Stimulated activated CD4-positive, alpha-beta T cell treated with anti-CD3 and anti-CD28 coated beads, Interleukin-2, amount 100 ng/mL, for 24 hours (primary cell): ENCODE measurements at places on chromosomes 4 and X.
A peak's percentile ranks its signal among the peaks of the same experiment; 100 is the strongest.

GRCh38 chr4:176443117-176443516, 123.4 kb downstream of the SPCS3 start:
- DNase-seq, result no peak

DNA sequence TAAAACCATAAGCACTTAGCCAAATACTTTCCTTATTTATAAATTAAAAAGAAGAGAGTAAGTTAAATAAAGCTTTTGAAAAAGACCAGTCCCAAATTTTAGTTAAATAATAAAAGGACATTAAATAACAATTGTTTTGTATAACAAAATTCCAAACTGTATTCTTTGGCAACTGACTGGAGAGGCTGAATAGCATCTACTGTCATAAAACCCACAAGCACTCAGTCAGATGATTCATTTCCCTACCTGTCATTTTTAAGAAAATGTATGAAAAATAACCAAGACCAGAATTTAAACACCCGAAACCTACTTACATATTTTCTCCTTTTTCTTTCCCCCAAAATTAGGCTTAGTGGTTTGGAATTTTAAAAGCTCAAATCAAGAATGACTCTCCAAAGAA, 32.5 kb upstream of the SMIM10L2A start:
- DNase-seq, result no peak

- DNase-seq, result no peak
Observed at GRCh38 chr4:80035336-80035735, 37.7 kb downstream of the ANTXR2 start.

- DNase-seq, result no peak
Observed at GRCh38 chrX:3046253-3047240, 5.3 kb downstream of the ARSF start.

DNA sequence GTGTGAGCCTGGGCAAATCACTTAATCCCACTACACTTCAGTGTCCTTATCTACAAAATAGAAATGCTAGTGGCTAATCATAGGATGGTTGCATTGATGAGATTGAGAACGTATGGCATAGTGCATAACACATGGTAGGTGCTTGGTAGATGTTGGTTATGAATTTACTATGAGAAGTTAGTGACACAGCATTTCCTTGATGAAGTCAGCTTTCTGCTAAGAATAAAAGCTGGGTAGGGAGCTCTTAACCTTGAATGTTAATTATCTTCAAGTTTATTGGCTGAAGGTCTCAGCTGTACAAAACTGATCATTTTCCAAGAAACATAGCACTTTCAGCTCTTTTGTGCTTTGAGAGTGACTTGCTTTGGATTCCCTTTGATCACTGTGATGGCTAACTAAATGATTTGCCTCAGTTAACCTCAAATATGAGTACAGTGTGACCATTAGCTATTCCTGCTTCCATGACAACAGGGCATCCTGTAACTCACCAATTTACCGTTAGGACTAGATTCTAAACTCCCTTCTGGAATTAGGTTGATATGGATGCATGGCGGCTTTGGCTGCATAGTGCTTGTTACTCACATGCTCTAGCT, 17.8 kb downstream of the PDK3 start:
- DNase-seq, result no peak

DNA sequence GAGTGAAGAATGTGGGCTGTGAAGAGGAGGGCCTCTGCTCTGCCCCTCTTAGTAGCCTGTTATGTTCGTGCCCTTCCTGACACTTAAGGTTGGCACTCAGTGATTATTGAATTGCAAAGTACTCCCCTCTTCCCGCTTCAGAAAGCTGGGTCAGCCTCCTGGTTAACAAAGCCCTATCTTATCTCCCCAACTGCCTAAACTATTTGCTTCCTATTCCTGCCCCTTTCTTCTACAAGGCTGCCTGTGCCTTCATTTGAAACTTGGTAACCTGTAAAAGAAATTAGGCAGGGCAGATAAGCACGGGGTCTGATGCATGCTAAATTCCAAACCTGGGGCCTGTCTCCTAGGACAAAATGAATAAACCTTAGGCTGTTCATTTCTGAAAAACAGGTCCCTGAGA, 23.1 kb upstream of the TMEM150C start:
- DNase-seq, result no peak

DNA sequence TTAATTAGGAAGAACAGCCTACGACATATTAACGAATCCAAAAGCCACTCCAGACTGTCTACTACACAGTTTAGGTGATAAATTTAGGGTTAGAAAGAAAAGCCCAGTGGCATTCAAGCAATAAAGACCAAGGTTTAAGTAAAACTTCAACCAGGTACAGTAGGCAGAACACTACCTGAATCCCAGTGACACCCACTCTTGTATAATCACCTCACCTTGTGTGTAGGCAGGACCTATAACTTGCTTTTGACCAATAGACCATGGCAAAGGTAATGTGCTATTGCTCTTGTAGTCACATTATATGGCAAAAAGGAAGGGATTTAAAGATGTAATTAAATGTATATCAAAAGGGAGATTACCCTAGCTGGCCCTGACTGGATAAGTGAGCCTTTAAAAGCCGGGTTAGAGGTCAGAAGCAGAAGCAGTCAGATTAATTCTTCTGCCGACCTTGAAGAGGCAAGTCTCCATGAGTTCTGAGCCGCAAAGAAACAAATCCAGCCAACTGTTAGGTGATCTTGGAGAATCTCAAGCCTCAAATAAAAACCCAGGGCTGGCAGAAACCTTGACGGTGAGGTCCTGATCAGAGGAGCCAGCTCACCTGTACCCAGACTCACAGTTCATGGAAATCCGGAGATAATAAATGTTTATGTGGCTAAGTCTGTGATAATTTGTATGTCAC, 8.8 kb downstream of the FSTL5 start:
- DNase-seq, result no peak

DNA sequence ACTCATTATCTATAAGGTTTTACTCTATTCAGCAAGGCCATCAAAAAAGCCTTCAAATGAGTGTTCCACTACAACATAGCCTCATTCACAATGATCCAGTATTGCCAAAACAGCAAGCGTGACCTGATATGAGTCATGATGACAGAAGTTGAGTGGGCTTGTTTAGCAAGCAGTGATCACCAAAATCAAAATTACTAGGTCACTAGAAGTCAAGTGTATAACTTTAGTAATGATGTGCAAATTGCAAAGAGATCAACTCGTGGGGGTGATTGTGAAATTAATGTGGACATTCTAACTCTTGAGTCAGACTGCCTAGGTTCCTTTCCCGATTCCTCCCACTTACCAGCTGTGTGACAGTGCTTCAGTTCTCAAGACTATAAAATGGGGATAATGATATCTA, 124.5 kb downstream of the CHM start:
- no peak for DNase-seq

DNA sequence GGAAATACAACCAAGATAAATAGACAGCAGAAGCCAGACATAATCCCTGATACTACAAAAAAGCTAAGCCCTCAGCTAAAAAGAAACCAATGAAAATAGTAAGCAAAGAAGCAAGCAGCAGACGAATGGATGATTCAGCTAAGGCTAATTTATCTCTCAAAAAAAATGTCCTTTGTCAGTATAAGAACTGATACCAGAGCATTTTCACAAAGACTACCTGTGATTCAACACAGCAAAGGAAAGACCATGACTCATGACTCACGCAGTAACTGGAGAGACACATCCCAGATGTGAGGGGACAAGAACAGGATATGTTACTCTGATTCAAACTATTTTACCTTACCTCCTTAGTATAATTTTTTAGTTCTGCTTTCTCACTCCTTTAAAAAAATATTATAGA, 22.7 kb upstream of the TMPRSS11F start:
- no peak for DNase-seq

DNA sequence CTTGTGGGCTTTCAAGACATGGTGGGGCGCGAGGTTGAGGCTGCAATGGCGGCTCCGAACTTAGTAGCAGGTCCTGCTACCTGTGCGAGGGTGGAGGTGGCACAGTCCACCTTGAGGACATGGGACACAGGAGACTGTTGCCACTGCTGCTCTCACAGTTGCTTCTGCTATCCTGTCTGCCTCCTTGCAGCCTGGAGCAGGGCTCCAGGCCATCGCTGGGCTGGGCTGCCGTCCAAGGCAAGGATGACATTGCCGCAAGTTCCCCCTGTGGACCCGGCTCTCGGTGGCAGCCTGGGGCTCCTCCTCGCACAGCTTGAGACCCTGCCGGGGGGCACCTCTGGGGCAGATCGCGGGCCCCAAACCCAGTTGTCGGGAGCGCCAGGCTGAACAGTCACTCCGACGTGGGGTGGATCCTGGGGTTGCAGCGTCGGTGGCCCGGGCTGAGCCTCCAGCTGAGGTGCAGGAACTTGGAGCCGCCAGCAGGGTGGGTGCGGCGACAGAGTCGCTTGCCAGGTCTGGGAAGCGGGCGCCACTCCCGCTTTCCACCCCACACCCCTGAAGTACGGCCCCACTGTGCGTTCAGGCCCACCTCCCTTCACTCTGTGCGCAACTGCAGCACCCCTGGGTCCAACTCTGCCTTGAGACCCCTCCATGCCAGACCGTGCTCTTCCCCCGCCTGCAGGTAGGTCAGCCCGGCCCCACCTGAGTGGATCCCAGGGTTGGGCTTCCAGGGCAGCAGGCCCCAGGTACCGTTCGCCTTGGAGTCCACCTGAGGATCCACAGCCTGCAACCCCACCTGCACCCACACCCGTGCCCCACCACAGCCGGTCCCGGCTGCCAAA, 192.7 kb upstream of the NUDT6 start:
- no peak for DNase-seq

DNA sequence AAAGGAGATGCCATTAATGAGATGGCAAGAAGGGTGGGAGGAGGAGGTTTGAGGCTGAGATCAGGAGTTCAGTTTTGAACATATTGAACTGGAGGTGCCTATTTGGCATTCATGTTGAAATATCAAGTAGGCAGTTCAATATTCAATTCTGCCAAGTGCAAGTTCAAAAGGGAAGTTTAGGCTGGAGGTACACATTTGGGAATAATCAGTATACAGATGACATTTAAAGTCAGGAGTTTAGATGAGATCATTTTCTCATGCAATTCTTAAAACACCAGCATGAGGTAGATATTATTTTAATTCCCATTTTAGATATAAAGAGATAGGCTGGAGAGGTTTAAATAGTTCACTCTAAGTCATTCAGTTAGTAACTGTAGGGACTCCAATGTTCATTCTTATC, 26.1 kb downstream of the COQ2 start:
- DNase-seq, result no peak

DNA sequence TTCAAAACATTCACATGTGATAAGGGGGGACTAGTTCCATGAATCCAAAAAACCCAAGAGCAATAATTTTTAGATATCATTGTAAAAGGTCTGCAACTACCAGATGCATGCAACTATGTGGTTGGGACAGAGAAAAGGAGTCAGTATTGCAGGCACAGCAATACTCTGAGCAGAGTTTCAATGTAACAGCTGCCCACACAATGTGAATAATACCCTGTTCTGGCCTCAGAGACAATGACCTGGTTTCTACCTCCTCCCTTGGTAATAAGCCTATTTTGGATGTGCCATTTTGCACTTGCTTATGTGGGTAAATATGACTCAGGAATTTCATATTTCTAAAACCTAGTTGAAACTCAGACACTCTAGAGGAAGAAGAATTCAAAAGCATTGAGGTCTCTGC, 194.8 kb upstream of the RASGEF1B start:
- DNase-seq, result no peak

DNA sequence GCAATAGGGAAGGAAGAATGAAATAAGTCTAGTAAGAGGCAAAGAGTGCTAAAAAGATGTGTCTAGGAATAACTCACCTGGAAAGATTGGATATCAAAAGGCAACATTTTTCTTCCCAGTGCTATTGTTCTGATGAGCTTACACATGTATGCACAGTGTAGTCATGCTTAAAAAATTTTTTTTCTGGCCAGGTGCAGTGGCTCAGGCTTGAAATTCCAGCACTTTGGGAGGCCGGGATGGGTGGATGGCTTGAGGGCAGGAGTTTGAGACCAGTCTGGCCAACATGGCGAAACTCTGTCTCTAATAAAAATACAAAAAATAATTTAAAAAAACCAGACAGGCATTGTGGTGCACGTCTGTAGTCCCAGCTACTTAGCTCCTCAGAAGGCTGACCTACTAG, 795.8 kb upstream of the IGFBP7 start:
- no peak for DNase-seq

- no peak for DNase-seq
Observed at GRCh38 chr4:94639298-94639697, 118.5 kb upstream of the BMPR1B start.

DNA sequence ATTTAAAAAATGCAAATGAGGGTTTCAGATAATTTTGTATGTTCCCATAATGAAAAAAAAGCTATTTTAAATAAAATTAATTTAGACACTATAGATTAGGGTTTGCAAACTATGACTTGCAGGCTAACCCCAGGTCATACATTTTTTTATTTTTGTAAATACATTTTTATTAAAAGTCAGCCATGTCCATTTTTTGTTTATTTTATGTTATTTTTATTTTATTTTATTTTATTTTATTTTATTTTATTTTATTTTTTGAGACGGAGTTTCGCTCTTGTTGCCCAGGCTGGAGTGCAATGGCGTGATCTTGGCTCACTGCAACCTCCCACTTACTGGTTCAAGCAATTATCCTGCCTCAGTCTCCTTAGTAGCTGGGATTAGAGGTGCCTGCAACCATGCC, 460.6 kb downstream of the IL15 start:
- no peak for DNase-seq

- DNase-seq, result no peak
Observed at GRCh38 chr4:138185859-138186645, 56.1 kb downstream of the SLC7A11 start.

GRCh38 chrX:44873415-44874276, 658 bp downstream of the KDM6A start:
- peak; percentile 44 for DNase-seq

- no peak for DNase-seq
Observed at GRCh38 chr4:41281038-41281634, 24.4 kb downstream of the UCHL1 start.

GRCh38 chrX:10006086-10006485, 38.9 kb downstream of the CLDN34 start:
- no peak for DNase-seq

DNA sequence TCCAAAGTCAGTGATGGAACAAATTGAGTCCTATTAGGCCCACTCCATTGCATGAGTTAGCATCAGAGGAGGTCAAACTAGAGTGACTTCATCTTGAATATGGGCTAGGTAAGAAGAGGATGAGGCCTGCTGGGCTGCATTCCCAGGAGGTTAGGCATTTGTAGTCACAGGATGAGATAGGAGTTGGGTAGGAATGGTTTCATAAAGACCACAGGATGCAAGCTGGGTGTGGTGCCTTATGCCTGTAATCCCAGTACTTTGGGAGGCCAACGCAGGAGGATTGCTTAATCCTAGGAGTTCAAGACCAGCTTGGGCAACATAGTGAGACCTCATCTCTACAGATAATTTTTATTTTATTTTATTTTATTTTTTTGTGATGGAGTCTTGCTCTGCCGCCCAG, 26.8 kb downstream of the PDGFRA start:
- DNase-seq, result no peak

GRCh38 chrX:150365990-150366911, 3.1 kb downstream of the MAMLD1 start:
- no peak for DNase-seq

DNA sequence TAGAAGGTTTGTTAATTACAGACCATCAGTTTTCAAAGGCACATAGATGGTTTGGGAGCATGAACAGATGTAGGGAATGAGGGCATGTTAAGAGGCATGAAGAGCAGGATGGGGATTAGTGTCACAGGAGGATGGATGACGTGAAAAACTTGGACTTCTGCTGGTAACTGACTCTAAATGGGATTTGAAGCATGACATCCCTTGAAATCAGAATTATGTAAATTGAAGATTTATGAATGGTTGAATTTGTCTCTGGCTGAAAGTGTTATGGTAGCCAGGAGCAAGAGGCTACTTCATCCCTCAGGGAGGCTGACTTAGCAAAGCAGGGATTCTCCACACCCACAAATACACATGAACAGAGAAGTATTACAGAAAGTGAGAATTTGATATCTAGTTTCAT, 454.6 kb downstream of the MAGEB5 start:
- DNase-seq, result no peak

GRCh38 chrX:17433965-17434364, 59.0 kb downstream of the NHS start:
- DNase-seq, result no peak
